ENCODE measurements at places on chromosomes 11 and 22. TPM values are rescaled to one million over a fixed set of nuclear protein-coding genes. Genes with fewer than 3 reads are reported as not detected.

RASD2 gene
- total RNA-seq: 0.16 TPM

MYBPC3 gene
- not detected for total RNA-seq

SHANK3 gene
- 0.30 TPM for total RNA-seq

GRCh38 chr11:18394928-18395734 lies 768 bp downstream of the LDHA start:
- DNase-seq: peak; percentile 14

GRCh38 chr11:111417766-111418435 lies 38.8 kb upstream of the POU2AF1 start:
- DNase-seq: no peak

- no peak for DNase-seq
Measured at GRCh38 chr11:12392672-12393071, 15.3 kb downstream of the PARVA start.
